ENCODE measurements at places on chromosomes 2 and 18. TPM values are rescaled to one million over a fixed set of nuclear protein-coding genes. Genes with fewer than 3 reads are reported as not detected.

GRCh38 chr2:197777823-197778407 is 7.2 kb downstream of the BOLL start:
- DNase-seq = peak; percentile 51

The CDK15 gene
- not detected for total RNA-seq

DNA sequence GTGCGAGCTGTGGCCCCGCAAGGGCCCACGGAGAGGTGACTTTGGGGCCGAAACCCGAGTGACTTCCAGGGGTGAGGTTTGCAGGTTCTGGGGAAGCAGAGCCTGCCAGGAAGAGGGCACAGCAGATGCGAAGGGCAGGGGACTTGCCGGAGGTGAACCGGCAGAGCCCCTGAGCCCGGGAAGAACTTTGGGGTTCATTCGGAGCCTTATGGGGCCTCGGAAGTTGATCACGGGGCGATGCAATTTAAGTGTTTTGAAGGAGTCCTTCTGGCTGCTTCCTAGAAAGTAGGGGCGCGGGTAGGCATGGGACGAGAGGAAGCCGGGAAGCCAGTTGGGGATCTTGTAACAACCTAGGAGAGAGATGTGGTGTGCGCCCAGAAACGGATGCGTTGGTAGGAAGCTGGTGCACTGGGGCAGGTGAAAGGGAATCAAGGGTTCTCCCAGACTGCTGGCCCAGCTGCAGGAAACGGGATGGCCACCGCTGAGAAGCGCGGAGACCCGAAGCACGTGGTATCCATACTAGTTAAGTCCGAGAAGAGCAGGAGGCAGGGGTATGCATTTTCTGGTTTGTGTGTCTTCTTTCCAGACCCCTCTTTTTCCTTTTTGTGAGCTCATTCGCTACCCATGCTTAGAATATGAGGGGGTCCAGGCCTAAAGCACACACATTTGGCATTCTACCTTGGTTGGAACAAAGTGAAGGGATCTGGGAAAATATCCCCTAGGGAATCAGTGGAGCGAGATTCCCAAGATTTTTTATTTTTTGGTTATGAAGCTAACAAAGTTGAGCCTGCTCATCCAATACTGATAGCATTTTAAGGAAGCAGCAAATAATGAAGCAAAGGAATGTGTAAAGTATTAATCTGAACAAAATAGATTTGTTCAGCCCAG is 758 bp downstream of the SCLY start:
- peak; percentile 82 for DNase-seq

- no peak for DNase-seq
Observed at GRCh38 chr2:116879650-116880160, 934.8 kb upstream of the DDX18 start.

The GKN2 gene
- not detected for total RNA-seq

The GALNT14 gene
- total RNA-seq = 10.4 TPM

- no peak for DNase-seq
Observed at GRCh38 chr2:232689152-232689910, 7.8 kb upstream of the GIGYF2 start.

The MATN3 gene
- 6.4 TPM for total RNA-seq

The CYP1B1 gene
- 6.2 TPM for total RNA-seq

DNA sequence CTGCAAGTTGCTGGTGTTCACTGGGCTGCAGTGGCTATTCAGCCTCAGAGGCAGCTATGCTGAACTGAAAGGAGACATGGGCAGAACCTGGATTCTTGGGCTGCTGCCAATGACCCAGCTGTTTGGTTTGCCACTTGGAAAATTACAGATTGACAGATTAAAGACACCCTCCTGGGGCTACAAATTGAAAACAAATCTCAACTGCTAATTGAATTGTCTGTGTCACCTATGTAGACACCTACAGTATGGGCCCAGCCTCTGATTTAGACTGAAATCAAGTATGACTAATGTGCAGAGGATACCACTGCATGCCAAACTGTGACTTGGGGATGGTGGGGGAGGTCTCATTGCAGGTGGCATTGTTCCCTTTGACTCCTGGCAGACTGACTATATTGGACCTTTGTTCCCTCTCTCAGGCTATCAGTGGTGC is 42.8 kb downstream of the ITSN2 start:
- DNase-seq = no peak

- DNase-seq = no peak
Observed at GRCh38 chr18:53689886-53690285, 534.6 kb downstream of the MBD2 start.

The CTLA4 gene
- not detected for total RNA-seq

GRCh38 chr2:156279446-156280150 is 52.9 kb downstream of the NR4A2 start:
- no peak for DNase-seq

The NEURL3 gene
- not detected for total RNA-seq

The CDH7 gene
- total RNA-seq = 2.0 TPM

The STAT4 gene
- total RNA-seq = 0.16 TPM

DNA sequence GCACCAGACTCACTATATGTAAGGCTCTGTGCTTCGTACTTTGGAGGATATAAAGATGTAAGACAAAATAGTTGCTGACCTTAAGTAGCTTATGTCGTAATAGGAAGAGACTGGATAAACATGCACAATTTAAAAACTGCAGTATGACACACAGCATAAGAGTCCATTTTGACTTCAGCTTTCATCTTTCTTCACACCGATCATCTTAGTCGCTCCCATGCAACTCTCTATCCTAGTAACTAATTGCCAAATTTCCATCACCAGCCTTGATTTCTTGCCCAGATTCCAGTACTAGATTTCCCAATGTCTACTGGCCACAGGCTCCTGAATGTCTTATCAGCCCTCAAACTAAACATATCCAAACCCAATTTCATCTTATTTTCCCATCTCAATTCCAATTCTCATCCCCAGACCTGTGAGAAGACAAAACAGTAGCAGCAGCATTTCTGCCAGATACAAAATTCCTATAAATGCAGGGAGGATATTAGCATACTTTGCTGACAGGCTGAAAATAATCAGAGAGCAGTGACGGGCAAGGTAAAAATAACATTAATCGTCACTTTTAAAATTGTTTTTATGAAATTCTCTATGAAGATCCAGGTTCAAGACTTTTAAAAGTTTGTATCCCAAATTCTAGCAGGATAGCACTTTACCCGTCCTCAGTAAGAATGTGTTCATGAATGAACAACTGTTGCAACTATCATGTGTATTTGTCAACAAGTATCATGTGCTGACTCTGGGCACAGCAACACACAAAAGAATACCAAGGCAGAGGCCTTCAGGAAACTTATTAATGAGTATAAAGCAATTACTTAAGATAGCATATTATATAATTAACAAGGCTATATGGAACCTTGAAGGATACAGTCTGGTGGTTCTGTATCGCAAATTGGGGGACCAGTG is 42.2 kb downstream of the KIDINS220 start:
- no peak for DNase-seq

- no peak for DNase-seq
Observed at GRCh38 chr2:125259451-125259850, 1234.4 kb downstream of the CNTNAP5 start.

The RESP18 gene
- total RNA-seq = not detected

DNA sequence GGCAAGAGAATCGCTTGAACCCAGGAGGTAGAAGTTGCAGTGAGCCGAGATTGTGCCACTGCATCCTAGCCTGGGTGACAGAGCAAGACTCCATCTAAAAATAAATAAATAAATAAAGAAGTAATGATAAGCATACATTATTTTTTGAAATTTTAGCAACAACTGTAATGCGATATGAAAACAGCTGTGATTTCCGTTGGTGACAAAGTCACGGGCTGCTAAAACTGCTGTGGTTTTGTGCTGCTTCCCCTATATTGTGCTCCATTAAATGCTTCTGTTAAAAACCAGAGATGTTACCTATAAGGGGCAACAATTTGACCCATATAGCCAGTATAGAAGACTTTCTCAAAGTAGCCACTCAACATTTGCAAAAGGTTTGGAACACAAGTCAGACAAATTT is 8.3 kb downstream of the TRIM54 start:
- DNase-seq = no peak

GRCh38 chr2:68653538-68653982 is 10.2 kb downstream of the PROKR1 start:
- DNase-seq = no peak

- peak; percentile 92 for DNase-seq
Observed at GRCh38 chr2:44952143-44952805, 10.8 kb downstream of the SIX3 start.

Measured in GM23338 (cell line).